ENCODE measurements at places on chromosomes 7 and 10.

DNA sequence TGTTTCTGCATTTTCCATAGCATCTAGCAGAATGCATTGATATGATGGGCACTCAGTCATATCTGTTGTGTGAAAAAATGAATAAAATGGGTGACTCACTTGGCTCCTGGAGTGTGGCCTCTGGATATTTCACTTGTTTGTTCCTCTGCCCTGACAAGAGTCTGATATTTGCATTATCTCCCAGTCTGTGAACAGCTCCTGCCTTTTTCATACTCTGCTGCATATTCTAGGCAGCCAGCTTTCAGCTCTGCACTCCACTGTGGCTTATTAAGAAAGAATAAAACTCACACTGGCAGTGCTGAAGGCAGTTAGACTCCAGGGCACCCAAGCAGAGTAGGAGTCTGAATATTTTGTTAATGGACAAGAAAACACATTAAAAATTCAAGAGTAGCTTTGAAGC, 623.9 kb downstream of the SORCS1 start:
- ATAC-seq: no peak

GRCh38 chr10:2476218-2476811, 591.0 kb upstream of the PFKP start:
- no peak for ATAC-seq

DNA sequence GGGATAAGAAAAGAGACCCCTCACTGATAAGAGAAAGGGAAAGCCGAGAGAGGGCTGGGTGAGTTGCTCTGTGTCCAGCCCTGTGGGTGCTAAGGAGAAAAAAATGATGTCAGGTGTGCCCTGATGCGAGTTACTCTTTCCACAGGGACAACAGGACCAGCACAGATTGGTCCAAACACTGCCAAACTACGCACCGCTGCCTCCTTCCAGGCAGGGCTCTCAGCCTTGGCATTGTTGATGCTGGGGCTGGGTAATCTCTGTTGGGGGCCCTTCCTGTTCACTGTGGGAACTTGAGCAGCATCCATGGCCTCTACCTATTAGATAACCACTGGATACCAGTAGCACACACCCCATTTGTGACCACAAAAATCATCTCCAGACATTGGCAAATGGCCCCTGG, 10.3 kb upstream of the ATP6V0E2 start:
- ATAC-seq: no peak

DNA sequence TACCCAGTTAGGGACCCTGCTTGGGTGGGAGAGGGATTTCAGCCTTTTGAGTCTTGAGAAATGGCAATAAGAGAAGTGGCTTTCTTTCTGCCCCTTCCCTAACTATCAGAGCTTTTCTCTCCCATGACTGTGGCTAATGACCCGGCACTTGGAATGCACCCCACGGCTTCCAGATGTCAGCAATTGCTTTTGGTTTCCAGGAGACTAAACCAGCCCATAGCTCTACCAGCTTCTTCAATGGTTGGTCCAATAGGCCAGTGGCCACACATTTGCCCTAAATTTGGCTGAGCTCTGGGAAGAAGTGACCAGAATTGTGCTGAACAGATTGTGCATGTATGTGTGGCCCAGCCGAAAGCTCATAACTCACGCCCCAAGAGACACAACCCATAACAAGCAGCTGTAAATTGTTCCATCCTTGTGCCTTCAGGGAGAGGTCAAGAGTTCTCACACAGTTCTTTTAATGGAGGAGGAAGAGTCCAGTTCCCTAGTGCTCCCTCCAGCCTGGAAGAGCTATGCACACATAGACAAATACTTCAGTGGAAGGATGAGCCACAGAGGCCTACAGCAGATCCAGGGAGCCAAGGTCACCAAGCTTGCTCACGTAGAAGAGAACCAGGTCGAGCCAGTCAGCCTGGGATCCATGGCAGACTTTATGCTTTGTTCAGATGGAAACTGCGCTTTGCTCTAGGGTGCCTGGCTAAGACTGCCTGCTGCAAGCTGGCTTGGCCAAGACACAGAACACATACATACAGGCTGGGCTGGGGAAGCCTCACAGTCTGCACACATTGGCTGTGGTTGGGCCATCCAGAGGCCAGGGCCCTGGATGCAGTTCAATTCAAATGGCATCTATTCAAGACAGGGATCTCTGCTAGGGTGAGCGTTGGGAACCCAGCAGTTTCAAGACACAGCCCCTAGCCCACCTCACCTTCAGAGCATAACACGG, 131.8 kb upstream of the HABP2 start:
- ATAC-seq: no peak

GRCh38 chr7:17146621-17147020, 151.8 kb upstream of the AHR start:
- ATAC-seq: no peak

DNA sequence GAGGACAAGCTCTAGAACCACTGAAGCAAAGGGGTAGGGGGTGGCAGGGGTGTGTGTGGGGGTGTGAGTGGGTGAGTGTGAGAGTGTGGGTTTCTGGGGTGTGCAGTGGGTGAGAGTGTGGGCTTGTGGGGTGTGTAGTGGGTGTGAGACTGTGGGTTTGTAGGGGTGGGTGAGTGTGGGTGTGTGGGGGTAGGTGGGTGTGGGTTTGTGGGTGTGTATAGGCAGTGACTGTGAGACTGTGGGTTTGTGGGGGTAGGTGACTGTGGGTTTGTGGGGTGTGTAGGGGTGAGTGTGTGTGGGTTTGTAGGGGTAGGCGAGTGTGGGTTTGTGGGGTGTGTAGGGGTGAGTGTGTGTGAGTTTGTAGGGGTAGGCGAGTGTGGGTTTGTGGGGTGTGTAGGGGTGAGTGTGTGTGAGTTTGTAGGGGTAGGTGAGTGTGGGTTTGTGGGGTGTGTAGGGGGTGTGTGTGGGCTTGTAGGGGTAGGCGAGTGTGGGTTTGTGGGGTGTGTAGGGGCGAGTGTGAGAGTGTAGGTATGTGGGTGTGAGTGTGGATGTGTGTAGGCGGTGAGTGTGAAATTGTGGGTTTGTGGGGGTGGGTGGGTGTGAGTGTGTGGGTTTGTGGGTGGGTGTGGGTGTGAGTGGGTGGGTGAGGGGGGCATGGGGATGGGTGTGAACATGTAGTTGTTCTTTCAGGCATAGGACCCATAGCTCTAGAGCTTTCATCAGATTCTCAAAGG, 8.8 kb downstream of the NOS3 start:
- ATAC-seq: no peak

- no peak for ATAC-seq
These were observed 32.0 kb downstream of the TBATA start for GRCh38 chr10:70753026-70753663.

All from gastroesophageal sphincter (tissue), 4 donors.